ENCODE measurements at places on chromosomes 4 and X.
A peak's percentile ranks its signal among the peaks of the same experiment; 100 is the strongest.

DNA sequence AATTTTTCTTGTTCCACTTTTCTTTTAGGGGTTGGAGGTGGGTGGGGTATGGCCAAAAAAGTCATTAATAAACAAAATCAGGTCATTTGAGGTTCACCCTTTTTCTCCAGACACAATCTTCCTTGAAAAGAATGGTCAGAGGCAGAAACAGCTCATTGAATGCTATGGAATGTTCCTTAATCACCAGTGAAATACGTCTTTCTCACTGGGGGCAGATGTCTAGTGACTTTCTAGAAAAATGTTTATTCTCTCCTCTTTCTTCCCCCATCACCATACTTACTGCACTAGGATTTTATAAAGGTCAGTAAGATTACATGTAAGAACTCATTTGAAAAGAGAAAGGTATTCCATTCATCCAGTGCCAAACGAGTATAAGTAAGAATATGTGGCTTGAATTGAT is 44.5 kb downstream of the MGST2 start:
- DNase-seq = no peak

DNA sequence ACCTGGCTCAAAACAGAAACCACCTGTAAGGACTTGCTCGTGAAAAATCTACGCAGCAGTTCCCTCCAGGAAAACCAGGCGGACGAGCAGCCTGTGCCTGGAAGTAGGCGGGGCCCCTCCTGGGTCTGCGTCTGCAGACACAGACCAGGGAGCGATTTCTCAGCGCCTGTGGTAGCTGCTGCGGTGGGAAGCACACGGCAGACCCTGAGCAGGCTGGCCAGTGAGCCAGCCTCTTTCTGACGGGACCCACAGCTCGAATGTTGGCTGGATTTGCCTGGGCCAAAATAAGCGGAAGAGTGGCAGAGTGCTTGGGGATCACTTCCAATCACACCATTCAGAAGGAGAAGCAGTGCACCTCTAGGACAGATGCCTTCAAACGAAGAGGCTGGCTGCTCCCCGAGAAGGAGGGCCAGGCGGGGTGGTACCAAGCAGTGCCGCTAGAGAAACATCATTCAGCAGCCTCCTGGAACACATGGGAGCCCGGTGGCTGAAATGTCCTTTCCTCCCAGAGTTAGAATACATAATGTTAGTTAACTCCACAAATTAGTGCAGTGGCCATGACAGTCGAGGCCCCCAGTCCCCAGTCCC is 85.9 kb downstream of the GATB start:
- DNase-seq = no peak

DNA sequence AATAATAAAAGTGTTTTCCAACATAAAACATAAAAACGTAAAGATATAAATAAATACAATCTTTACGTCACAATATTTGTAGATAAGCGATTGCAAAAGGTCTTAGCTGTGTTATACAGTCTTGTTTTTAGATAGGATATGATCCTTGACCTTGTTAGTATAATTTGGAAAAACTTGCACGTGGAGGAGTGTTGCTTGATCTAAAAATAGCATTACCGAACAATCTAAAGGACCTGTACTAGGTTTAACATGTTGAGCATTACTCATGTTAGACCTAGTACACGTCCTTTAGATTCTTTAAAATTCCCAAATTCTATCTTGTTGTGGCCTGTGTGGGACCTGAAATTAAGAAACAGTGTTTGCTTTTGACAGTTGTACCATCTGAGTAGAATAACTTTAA is 1.6 kb downstream of the METAP1 start:
- no peak for DNase-seq

GRCh38 chr4:4752576-4753401 is 106.7 kb upstream of the MSX1 start:
- DNase-seq = no peak

DNA sequence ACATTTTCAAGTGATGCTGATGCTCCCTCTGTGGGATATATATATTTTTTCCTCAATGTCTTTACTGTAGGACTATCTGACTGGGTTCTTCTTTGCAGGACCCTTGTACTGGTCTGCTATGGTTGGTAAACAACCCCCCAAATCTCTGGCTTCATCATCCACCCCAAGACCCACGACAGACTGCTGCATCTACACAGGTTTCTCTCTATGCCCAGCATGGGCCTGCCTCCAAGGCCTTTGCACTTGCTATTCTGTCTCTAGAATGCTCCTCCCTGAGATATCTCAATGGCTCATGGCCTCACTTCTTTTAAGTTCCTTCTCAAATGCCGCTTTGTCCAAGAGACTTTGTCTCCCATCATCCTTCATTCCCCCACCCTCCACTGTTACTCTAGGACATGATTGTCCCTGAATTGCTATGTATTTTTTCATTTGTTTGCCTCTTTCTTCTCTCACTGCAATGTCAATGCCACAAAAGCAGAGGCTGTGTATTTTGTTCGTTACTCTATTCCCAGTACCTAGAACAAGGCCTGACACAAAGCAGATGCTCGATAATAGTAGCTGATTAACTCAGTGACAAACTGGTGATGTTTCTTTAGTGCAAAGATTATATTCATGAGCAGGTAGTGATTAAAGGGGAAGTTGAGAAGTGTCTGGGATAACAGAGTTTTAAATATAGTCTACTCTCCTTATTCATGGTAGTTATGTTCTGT is 6.6 kb downstream of the EVC start:
- no peak for DNase-seq

DNA sequence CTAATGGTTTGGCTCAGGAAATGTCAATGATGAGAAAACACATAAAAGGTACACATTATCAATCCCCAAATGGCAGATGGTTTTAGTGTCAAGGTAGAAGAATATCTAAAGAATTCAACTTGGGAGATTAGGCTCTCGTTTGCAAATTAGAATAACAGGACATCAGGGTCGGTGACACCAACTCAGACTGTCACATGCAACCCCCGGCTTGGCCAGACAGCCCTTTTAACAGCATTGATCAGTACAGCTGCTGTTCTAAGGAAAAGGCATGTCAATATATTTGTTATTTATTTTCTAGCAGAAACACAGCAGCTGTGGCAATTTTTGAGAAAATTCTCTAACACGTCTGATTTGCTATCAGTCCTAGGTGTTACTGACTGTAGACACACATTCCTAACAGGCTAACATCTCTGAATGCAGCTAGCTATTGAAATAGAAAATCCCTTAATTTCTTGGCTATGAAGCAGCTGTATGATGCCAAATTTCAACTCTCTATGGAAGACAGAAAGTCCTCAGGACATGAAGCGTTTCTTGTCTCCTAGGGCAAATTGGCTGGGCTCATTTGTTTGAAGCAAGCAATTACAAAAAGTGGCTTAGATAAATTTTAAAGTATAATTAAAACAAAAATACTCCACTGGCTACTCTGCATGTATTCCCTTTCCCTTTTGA is 269.0 kb upstream of the CXXC4 start:
- DNase-seq = no peak

GRCh38 chr4:40606239-40606767 is 23.4 kb downstream of the RBM47 start:
- DNase-seq = no peak

DNA sequence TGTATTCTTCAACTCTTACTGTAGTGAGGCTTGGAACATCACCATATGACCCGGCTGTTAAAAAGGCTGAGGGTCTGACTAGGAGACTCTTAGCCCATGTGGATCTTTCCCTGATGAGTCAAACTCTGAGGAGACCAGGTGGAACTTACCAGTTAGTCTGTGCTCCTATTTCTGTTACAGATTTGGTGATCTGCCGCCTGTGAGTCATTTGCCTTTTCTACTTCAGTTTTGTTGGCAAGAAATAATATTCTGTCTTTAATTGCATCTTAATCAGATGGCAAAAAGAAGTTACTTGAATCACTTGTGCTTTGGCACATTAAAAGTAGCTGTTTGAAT is 48.4 kb downstream of the MTM1 start:
- DNase-seq = no peak

GRCh38 chr4:26321373-26322221 is 783 bp downstream of the RBPJ start:
- no peak for DNase-seq

DNA sequence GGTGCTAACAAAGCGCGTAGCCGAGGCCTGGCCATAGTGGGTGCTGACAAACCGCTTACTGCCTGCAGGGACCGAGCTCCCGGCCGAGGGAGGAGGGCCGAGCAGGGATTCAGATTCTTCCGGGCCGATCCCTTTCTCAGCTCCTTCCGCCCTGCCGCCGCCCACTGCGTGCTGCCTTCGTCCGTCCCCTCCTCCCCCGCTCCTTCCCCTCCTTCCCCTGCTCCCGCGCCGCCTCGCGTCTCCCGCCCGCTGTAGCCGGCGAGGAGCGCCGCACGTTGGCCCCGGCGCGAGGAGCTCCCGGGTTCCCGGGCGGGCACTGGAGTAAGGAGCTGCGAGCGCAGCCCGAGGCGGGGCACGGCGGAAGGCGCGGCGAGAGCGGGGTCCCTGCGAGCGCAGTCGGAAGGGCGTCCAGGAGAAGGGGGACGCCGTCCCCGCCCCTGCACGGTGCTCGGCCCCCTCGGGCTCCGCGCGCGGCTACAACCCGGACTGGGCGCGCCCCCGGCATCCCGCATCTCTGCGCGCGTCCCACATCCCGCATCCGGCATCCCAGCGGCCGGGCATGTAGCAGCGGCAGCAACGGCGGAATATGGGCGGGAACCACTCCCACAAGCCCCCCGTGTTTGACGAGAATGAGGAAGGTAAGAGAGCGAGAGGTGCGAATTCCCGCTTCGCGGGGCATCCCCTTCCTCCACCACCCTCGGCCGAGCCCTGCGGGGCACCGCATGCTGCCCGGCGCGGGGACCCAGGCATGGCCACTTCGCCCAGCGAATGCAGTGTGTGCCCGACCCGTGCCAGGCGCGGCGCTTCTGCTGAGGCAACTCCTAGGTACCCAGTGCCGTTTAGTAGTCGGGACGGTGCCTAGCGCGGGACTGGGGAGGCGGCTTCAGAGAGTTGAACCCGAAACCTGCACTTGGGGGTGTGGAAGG is at the start of gene STK32B:
TSS of gene STK32B (plus strand) at position 203 of the 926 bp plus-strand sequence.
- DNase-seq = no peak

DNA sequence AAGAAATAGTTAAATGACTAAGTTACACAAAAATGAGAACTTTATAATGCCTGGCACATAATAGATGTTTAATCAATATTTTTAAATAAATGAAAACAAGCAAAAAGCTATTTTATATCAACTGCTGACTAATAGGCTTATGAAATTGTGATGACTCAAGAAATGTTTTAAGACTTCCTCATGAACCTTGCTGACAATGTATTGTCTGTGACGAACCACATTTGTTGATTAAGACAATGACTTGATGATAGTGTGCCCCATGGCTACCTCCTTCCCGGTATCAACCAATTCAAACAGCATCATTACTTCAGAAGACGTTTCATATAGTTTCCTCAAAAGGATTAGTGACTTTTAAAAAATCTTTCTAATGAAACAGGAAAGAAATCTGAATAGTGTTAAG is 7.9 kb downstream of the CXCL6 start:
- DNase-seq = no peak

DNA sequence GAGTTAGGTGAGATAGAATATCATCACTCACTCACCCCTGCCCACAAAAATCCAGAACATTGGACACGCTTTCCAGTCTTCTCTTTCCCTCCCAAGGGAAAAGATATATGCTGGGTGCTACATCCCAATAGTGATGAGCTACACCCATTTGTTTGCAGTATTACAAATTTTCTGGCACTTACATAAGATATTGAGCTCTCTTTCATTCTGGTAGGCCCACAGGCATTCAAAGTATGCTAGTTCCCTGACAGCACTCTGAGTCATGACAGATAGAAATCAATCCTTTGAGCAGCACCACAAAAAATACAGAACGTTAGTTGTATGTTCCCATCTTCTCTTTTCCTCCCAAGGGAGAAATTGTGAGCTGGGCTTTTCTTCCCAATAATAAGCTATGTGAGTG is 477.6 kb upstream of the GRID2 start:
- DNase-seq = peak; percentile 23

DNA sequence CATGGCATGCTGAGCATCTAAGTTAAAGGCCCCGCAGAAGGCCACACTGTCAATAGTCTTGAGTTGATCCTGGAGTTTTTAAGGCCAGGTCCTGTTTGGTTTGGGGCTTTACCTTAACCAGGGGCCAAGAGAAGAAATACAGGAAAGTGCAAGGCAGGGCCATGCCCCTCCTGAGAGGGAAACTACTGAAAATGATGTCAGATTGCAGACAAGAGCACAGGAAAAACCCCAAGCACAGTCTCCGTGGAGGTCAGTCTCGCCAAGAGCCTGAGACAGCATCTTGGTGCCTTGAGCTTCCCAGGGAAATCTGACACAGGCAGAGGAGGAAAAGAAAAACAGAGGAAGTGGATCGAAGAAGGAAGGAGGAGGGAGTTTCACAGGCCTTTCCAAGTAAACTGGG is 32.2 kb upstream of the GATB start:
- no peak for DNase-seq

- no peak for DNase-seq
These were observed 7.9 kb downstream of the LRPAP1 start for GRCh38 chr4:3524349-3524748.

- DNase-seq = no peak
These were observed 5.7 kb downstream of the FGFR3 start for GRCh38 chr4:1798580-1799386.

DNA sequence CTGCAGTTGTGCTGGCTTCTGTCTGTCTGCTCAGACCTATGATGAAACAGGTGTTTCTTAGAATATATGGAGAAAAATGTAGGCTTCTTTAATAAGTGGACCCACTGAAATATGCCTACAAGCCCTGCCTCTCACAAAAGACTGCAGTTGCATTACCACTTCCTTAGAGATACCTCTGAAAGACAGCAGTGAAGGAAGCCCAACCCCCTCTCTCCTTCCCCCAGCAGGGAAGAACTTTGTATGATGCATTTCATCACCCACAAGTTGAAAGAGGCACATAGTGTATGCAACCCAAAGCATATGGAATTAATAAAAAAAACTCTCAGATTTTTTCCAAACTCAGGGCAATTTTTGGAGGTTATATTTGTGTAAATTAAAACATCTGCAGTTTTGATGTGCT is 916.7 kb downstream of the TECRL start:
- DNase-seq = peak; percentile 6

- peak; percentile 33 for DNase-seq
These were observed 52.9 kb downstream of the TRIM2 start for GRCh38 chr4:153257151-153257620.

GRCh38 chr4:62543002-62543401 is 1342.9 kb downstream of the ADGRL3 start:
- DNase-seq = no peak

- DNase-seq = no peak
These were observed 124.9 kb downstream of the CBLL2 start for GRCh38 chrX:22397566-22397965.

GRCh38 chr4:57193209-57193810 is 83.1 kb upstream of the IGFBP7 start:
- DNase-seq = no peak

DNA sequence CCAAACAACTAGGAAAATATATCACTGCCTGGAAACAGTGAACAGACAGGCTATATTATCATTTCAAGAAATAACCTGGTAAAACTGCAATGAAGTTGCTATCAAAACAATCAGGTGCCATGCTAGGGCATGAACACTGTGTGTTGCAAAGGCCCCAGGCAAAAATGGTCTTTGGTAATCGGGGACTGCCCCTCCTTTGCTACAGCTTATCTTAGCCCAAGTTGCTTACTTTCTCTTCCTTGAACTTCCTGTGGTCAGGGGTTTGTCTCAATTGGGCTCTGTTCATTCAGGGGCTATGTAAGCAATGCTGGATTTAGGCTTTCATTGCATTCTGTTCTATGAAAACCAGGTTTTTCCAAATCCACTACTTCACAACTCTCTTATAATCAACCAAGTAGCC is 30.4 kb downstream of the SCML1 start:
- no peak for DNase-seq

GRCh38 chr4:181350615-181351415 is 892.4 kb upstream of the TENM3 start:
- no peak for DNase-seq

Data from fibroblast of the conjunctiva (primary cell).